ENCODE measurements at places on chromosomes 4 and X. TPM values are rescaled to one million over a fixed set of nuclear protein-coding genes. Genes with fewer than 3 reads are reported as not detected.

SMIM43 gene
- total RNA-seq: not detected

ZFYVE28 gene
- 1.8 TPM for total RNA-seq

ASB12 gene
- total RNA-seq: 23.8 TPM

RTL5 gene
- total RNA-seq: 0.44 TPM

ARX gene
- 3.7 TPM for total RNA-seq

MAGEC1 gene
- total RNA-seq: not detected

MAGEA2 gene
- not detected for total RNA-seq

TRIM60 gene
- total RNA-seq: not detected

DNA sequence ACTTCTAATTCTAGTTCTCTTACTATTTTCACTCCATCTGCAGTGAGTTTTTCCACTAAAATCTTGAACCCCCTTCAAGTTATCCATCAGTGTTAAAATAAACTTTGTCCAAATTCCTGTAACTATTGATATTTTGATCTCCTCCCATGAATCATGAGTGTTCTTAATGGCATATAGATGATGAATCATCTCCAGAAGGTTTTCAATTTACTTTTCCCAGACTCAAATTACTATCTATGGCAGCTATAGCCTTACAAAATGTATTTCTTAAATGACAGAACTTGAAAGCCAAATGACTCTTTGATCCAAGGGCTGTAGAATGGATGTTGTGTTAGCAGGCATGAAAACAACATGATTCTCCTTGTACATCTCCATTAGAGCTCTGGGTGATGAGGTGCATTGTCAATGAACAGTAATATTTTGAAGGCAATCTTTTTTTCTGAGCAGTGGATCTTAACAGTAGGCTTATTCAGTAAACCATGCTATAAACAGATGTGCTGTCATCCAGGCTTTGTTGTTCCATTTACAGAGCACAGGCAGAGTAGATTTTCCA lies 16.1 kb upstream of the IQCM start:
- H3K4me1 ChIP-seq: no peaks in the 10 kb centered on the region
- DNase-seq: no peak
- H3K27ac ChIP-seq: no peak overlapping the region
- no peaks in the 10 kb centered on the region for H3K36me3 ChIP-seq

GRCh38 chrX:3250966-3251365 lies 95.5 kb downstream of the MXRA5 start:
- no peak overlapping the region for H3K4me3 ChIP-seq
- H3K27ac ChIP-seq: no peak overlapping the region
- DNase-seq: no peak
- H3K27me3 ChIP-seq: no peaks in the 10 kb centered on the region
- H3K36me3 ChIP-seq: no peaks in the 10 kb centered on the region

- no peak overlapping the region for H3K27ac ChIP-seq
- no peaks in the 10 kb centered on the region for H3K27me3 ChIP-seq
- H3K36me3 ChIP-seq: no peaks in the 10 kb centered on the region
- DNase-seq: no peak
- H3K4me1 ChIP-seq: peaks cover 9% of the 10 kb centered on the region
These were observed 132.9 kb downstream of the STIM2 start for GRCh38 chr4:26993539-26993938.

- no peaks in the 10 kb centered on the region for H3K4me1 ChIP-seq
- no peaks in the 10 kb centered on the region for H3K27me3 ChIP-seq
These were observed 83.1 kb downstream of the RELL1 start for GRCh38 chr4:37603070-37603468.

- H3K36me3 ChIP-seq: no peaks in the 10 kb centered on the region
- H3K4me3 ChIP-seq: no peak overlapping the region
These were observed 79.4 kb upstream of the TTC29 start for GRCh38 chr4:147025042-147025441.

DNA sequence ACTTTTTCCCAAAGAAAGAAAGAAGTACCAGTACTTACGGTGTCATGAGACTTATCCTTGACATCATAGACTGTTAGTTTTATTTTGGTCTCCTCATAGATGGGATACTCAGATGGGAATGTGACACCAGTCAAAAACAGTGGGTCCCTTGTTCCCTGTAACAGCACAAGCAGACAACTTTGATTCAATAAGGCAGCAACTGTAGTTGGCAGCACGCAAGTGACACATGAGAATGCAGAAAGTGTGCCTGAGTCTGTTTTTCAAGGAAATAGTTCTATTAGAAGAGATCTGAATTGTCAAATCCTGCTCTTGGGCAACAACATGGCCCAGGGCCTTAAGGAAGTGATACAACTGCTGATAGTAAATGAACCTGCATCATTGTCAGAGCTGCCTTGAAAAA lies 443.2 kb downstream of the INPP4B start:
- peak overlapping the region; percentile 35 for H3K4me3 ChIP-seq
- no peaks in the 10 kb centered on the region for H3K27me3 ChIP-seq
- H3K27ac ChIP-seq: peak overlapping the region; percentile 87

DNA sequence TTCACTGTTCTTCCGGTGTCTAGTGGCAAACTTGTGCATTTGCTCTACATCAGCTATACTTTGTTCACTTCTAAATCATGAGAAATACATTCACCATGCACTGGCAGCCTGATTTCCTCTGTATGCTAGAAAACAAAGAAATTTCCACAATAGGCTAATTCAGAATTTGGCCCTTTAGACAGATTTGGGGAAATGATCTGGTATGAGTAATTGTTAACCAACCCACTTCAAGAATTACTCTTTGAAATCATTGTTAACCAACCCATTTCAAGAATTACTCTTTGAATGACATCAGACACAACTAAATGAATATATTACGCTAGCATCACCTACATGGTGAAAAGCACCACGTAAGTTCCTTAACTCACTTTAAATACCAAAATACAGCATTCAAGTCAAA lies 14.6 kb downstream of the APBB2 start:
- no peak for DNase-seq
- no peak overlapping the region for H3K4me3 ChIP-seq
- H3K27ac ChIP-seq: no peak overlapping the region
- no peaks in the 10 kb centered on the region for H3K27me3 ChIP-seq
- H3K36me3 ChIP-seq: no peaks in the 10 kb centered on the region

GRCh38 chr4:5805270-5805669 lies 87.6 kb downstream of the CRMP1 start:
- no peaks in the 10 kb centered on the region for H3K4me1 ChIP-seq
- H3K27ac ChIP-seq: no peak overlapping the region
- no peaks in the 10 kb centered on the region for H3K36me3 ChIP-seq
- no peaks in the 10 kb centered on the region for H3K27me3 ChIP-seq

DNA sequence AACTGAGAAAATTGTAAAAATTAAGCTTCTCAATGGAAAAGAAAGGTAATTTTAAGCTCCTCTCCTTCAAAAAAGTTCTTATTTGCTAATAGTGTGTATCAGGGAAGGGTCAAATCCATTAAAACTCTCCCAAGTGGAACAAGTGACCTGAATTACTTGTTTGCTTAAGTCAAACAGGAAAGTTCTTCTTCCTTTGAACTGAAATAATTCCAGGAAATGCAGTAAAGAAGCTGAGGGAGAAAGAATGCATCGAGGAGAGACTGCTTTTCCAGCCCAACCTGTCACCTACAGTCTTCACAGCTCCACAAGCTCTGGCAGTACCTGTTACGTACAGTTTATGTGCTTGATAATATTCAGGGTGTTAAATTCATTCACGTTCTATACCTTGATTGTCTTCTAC lies 131.1 kb downstream of the KLHL8 start:
- H3K4me1 ChIP-seq: peaks cover 60% of the 10 kb centered on the region
- no peak overlapping the region for H3K4me3 ChIP-seq
- no peaks in the 10 kb centered on the region for H3K27me3 ChIP-seq
- peak overlapping the region; percentile 83 for H3K27ac ChIP-seq
- H3K36me3 ChIP-seq: peaks cover 21% of the 10 kb centered on the region

- H3K4me3 ChIP-seq: no peak overlapping the region
- DNase-seq: no peak
- H3K4me1 ChIP-seq: no peaks in the 10 kb centered on the region
These were observed 118.0 kb downstream of the MANBA start for GRCh38 chr4:102642631-102643298.

DNA sequence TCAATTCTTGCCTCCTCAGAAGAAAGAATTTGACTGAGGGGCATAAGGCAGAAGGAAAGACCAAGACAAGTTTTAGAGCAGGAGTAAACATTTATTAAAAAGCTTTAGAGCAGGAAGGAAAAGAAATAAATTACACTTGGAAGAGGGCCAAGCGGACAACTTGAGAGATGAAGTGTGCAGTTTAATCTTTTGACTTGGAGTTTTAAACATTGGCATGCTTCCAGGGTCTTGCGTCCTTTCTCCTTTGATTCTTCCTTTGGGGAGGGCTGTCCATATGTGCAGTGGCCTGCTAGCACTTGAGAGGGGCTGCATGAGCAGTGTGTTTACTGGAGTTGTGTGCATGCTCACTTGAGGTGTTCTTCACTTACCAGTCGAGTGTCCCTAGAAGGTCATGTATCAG lies 275.8 kb upstream of the IL1RAPL1 start:
- no peaks in the 10 kb centered on the region for H3K27me3 ChIP-seq
- no peak overlapping the region for H3K4me3 ChIP-seq
- DNase-seq: no peak
- H3K36me3 ChIP-seq: no peaks in the 10 kb centered on the region

DNA sequence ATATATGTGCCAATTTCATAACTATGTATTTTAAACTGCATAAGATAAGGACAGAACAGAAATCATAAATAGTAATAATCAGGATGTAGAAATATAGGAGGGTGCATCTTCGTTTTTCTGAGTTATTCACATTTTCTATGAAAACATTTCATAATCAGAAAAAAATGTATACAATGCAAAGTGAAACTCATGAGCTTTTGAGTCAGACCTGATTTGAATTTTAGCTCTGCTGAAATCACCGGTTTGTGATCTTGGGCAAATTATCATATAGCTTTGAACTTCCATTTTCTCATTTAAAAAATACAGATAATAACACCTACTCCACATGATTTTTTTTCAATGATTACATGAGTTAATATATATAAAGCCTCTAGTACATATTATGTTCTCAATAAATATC lies 106.9 kb downstream of the KDR start:
- DNase-seq: no peak
- H3K4me3 ChIP-seq: no peak overlapping the region
- no peak overlapping the region for H3K27ac ChIP-seq
- no peaks in the 10 kb centered on the region for H3K27me3 ChIP-seq

- H3K27me3 ChIP-seq: no peaks in the 10 kb centered on the region
- no peak overlapping the region for H3K4me3 ChIP-seq
- no peak overlapping the region for H3K27ac ChIP-seq
- no peaks in the 10 kb centered on the region for H3K4me1 ChIP-seq
These were observed 738.4 kb downstream of the PCDH18 start for GRCh38 chr4:136793848-136794247.

DNA sequence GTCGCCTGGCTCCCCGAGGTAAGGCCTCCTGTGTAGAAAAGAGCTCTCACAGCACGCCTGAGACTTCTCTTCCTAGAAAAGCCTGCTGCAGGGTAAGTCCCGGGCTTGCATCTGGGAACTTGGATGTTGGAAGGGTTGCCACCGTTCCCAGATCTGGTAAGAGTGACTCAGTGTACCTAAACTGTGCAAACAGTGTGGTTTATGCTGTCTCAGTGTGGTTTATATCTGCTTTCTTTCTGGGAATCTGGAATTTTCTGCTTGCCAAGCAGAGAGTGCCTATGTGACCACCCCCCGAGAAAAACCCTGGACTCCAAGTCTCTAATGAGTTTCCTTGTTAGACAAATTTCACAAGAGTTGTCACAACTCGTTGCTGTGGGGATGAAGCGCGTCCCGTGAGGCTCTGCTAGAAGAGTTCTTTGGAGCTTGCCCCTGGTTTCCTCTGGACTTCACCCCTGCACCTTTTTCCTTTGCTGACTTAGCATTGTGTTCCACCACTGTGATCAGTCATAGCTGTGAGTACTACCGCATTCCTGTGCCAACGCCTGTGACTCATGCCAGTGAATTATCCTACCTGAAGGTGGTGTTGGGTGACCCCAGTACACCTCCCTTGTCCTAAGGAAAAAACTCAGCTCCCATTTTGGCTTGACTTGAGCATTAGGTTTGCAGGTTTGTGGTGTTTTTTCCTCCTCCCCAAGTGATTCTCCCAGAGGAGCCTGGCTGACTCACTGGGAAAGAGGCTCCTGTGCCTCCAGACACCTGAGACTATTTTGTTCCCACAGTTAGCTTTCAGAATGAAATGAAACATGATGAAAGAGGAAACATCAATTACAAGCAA lies 14.5 kb downstream of the SLC2A9 start:
- peak; percentile 33 for DNase-seq
- H3K4me3 ChIP-seq: no peak overlapping the region
- H3K4me1 ChIP-seq: peaks cover 29% of the 10 kb centered on the region
- no peaks in the 10 kb centered on the region for H3K36me3 ChIP-seq
- no peaks in the 10 kb centered on the region for H3K27me3 ChIP-seq
- H3K27ac ChIP-seq: peak overlapping the region; percentile 69

DNA sequence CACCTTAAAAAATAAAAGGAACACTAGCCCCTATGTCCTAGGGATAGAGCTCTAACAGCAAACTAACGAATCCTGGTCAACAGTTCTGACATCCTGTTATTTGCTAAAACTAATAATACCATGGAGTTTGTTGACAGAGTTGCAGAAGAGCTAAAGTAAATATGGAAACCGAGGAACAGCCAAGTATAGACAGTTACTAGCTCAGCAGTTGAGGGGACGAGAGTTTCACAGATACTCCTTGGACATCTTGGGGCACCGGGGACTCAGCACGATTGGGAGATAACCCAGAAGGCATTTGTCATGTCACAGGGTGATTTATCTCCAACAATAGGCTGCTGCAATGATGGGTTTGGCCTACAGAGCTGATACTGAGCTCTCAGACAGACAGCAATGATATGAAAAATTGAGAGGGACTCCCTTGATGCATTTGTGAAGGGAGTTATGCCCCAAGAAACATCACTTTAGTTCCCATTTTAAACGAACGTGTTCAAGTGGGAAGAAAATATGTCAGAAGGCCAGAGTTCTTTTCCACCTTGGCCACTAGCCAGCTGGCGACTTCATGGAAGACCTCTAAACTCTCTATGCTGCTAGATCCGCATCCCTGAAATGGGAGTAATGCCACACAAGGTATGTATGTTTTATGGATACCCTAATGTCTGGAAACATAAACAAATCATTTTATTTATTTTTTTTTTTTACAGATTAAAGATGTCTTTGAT lies 48.6 kb downstream of the TSC22D3 start:
- DNase-seq: no peak
- peaks cover 89% of the 10 kb centered on the region for H3K4me1 ChIP-seq
- no peaks in the 10 kb centered on the region for H3K27me3 ChIP-seq

GRCh38 chrX:22366166-22366702 lies 93.5 kb downstream of the CBLL2 start:
- no peak overlapping the region for H3K4me3 ChIP-seq
- DNase-seq: no peak
- H3K27ac ChIP-seq: no peak overlapping the region
- no peaks in the 10 kb centered on the region for H3K36me3 ChIP-seq
